Mammary epithelial cell (primary cell): ENCODE measurements at places on chromosomes 7 and 10. TPM values are rescaled to one million over a fixed set of nuclear protein-coding genes. Genes with fewer than 3 reads are reported as not detected.

Gene FBXL13
- total RNA-seq, result 0.78 TPM in 2 replicates

Gene GPR85
- total RNA-seq, result 0.35 and 1.1 TPM in 2 replicates

Gene TEX47
- not detected for total RNA-seq

Gene STAG3
- 0.33 TPM for total RNA-seq

Gene BMPER
- total RNA-seq, result 0.17 TPM

Gene GNG11
- total RNA-seq, result under 0.01 TPM

Gene AOAH
- not detected in 2 replicates for total RNA-seq

Gene MRPS24
- total RNA-seq, result 49.0 TPM

Gene SERPINE1
- total RNA-seq, result 429 TPM

Gene TMEM178B
- 0.17 TPM for total RNA-seq
